ENCODE measurements at places on chromosomes 1 and 21.

DNA sequence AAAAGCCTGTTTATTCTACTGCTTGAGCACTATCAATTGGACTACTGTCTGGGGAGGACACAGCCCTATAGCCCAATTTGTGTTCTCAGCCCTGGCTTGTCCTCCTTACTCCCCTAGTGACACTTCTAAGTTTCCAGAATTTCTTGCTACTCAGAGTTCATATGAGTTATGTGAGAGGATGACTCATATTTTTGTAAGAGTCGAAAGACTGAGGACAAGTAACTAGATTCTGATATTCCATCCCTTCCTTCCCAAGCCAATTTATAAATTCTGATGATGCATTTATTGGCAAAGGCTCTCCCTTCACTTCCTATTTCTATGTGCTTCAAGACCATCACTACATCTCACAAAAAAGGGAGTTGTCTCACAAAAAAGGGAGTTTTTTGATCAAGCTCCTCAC is 422.2 kb upstream of the DEPDC1 start:
- no peak for DNase-seq

GRCh38 chr1:186957314-186957713 is 128.6 kb downstream of the PLA2G4A start:
- no peak for DNase-seq

- DNase-seq = peak; percentile 62
Observed at GRCh38 chr1:229410692-229411433, 23.0 kb downstream of the ACTA1 start.

DNA sequence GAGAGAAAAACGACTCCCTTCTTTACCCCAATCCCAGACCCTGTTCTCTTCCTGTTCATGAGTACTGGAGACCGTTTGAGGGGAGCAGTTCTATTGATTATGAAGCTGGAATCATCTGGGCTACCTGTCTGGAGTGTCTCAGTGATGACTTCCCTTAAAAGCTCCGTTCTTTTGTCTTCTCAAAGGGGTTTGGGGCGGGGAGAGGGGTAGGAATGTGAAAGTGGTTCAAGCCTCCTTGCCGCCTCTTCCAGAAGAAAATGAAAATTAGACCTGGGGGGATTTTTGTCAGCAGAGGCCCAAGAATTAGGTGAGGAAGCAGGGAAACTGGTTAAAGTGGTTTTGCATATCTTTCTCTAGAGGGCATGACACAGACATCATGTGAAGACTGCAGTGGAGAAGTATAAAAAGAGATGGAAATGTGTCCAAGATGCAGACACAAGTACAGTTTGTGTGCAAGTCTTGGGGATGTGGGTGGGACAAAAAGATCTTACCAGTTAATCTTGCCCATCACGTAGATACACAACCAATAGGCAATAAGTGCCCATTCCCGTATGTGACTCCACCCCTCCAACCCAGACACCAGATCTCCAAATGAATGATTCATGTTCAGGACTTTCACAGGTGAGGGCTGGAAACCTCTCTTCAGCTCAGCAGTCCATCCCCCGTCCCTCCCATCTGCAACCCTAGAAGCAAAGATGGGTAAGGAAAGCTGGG is 470 bp upstream of the MTMR11 start:
- DNase-seq = peak; percentile 57

DNA sequence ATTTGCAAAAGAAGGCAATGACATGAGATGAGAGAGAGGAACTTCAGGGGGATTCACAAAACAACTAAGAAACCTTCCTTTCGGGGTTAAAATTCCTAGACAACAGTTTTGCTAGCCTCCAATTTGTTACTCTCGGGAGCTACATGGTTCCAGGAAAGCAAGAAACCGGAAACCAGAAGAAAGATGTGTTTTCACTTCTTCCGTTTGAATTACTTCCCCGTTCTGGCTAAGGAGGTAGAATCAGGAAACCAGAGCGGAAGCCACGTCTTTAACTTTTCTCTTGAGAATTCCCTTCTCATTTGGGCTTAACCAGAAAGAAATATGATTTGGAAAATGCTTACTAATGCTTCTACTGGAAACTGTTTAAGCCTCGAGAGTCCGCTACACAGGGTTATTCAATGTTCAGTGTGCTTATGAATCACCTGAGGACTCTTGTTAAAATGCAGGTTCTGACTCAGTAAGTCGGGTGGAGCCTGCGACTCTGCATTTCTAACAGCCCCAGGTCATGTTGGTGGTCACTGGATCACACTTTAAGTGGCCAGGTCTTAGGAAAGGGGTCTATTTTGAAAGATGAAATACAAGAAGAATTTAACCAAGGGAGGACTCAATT is 43.5 kb upstream of the MCOLN3 start:
- DNase-seq = no peak

DNA sequence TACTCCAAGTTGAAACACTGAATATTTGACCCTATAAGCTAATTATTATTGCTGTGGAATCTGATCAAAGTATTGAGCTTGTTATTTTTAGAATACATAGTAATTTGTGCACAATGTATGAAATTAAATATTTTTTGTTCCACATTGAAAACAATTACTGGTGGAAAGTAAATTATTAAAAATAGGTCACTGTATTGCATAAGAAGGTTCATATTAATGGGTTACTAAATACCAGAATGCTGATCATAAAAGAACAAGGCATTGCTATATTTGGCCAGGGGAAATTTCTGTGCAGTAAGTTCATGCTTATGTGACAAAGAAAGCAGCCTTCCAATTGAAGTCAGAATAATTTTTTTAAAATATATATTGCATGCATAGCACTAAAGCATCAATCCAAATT is 159.4 kb downstream of the TPR start:
- no peak for DNase-seq

DNA sequence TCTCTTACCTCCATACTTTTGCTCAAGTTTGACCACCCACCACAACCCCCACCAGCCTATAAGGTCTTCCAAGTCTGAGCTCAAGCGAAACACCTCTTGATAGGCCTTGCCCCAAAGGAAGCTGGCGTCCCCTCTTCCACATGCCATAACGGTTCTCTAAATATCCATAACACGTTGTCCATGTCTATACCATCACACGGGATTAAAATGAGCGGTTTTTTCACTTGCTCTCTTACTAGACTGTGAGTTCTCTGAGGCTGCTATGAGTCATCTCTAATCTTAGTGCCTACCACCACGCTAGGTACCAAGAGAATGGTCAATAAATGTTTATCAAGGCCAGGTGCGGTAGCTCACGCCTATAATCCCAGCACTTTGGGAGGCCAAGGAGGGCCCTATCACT is 41.0 kb downstream of the WASF2 start:
- no peak for DNase-seq

GRCh38 chr1:12174924-12175810 is 8.4 kb downstream of the TNFRSF1B start:
- peak; percentile 29 for DNase-seq

GRCh38 chr1:245188403-245188802 is 33.6 kb downstream of the KIF26B start:
- no peak for DNase-seq

DNA sequence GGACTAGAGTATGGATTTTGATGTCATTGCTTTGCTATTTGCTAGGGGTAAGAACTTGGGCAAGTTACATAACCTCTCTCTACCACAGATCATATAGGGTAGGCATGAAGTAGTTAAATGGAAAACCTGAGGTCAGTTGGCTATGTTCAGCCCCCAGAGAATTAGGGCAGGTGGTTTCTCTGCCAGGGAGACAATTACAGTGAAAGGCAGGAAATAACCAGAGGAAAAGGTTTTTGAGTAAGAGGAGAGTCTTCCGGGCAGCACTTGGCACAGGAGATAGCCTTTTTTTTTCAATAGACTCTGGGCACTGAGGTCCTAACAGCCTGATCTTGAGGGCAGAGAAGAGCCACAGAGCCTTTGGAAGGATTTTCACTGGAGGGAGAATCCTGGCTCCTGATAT is 16.7 kb upstream of the SERBP1 start:
- no peak for DNase-seq

DNA sequence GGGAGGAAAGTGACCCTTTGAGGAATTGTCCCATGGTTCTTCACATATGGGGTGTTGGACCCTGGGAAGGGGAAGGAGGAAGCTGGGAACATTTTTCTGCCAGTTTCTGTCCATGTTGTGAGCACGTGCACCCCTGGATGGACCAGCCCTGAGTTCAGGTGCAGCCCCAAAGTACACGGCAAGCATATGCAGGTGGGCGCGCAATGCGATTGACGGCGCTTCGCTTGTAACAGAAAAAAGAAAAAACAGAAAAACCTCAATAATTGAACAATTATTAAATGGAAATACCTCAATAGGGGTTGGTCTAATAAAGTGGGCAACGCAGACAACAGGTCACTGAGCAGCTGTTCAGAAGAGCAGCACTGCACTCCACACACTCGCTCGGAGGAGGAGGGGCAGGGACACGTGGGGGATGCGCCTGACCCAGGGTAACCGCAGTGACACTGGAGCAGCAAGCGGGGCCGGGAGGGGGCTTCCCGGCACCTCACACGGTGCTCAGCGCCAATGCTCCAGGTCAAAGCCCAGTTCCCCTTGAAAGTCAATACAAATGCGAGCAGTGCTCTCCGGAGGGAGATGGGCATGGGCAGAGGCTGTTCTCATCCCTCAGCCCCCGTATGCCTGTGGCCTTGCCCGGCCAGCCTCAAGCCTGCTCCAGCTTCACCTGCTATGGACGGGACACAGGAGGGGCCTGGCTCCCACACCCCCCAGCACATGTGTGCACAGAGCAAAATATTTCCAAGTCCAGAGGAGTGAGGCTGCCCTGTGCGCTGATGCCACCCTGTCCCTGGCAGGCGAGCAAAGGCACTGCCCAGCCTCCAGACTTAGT is 6.6 kb upstream of the ACTRT2 start:
- no peak for DNase-seq
